Stimulated activated CD8-positive, alpha-beta memory T cell treated with anti-CD3 and anti-CD28 coated beads, Interleukin-15, amount 100 ng/mL, for 1 hour (primary cell): ENCODE measurements at places on chromosomes 5 and 9.

- DNase-seq, result no peak
Measured at GRCh38 chr5:134913795-134914194, 8.9 kb downstream of the PCBD2 start.

GRCh38 chr5:116658141-116658540 is 83.5 kb upstream of the SEMA6A start:
- no peak for DNase-seq

GRCh38 chr5:14742498-14742897 is 78.0 kb downstream of the OTULIN start:
- DNase-seq, result no peak

GRCh38 chr5:133521801-133522200 is 90.5 kb downstream of the FSTL4 start:
- no peak for DNase-seq

DNA sequence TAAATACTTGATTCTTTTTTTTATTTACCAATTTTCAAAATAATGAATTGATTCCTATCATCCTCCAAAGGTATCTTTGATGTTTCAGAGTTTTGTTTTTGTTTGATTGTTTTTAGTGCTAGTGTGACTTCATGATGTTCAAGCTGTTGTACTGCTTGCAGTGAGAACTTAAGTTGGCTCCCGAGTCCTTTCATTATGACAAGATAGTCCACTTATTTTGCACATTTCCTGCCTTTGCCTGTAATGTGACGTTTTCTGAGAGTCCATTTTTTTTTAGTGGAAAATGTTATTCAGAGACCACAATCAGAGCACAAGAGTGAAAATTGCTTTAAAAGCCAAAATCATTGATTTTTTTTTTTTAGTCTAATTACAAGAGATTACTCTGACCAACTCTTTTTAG is 60.1 kb upstream of the FCHO2 start:
- DNase-seq, result no peak

DNA sequence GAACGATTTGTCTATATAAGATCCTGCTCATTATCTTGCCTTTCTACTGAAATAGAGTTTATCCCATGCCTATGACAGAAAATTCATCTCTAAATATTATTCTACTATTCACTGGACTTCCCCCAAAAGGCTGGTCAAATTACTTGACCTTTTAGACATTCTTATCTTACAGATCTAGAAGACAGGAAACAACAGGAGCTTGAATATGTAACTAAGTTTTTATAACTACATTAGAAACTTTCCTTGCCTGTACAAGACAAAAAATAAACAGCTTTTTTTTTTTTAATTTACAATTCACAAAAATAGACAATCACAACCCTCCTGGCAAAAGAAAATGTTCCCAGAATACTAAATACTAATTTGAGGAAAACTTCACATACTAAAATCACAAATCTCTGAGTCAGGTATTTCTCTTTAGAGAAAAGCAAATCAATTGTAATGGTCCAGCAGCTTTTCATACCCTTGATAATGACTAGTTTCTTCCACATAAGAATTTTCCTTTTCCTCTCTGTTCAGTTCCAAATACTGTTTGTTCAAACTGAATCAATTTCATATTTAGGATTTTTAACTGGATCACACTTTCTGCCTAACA is 68.6 kb downstream of the MLLT3 start:
- DNase-seq, result no peak

DNA sequence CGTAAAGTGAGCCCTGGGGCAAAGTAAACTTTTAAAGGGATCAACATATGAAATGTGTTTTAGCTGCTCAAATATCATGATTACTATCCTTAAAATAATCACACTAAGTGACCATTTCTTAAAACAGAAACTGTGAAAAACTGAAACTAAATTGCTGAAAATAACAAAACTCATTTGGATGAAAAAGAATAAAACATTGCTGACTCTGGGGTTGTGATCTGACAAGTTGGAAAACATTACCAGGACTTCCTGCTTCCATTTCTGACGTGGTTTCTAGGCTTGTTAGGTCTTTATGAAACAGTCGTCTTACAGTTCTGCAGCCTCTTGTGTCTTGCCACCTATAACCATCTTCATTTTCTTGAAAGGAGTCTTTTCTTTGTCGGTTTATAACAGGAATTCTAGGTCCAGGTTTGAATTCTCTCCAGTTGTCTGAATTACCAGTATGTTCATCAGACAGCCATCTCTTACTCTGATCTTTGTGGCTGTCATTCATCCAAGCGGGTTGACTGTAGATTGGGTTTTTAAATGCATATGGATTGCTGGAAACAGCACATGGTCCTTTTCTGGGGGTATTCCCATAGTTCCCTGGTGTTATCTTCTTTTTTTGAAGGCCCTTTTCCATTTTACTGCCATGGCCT is 1.7 kb downstream of the TUT7 start:
- DNase-seq, result no peak

DNA sequence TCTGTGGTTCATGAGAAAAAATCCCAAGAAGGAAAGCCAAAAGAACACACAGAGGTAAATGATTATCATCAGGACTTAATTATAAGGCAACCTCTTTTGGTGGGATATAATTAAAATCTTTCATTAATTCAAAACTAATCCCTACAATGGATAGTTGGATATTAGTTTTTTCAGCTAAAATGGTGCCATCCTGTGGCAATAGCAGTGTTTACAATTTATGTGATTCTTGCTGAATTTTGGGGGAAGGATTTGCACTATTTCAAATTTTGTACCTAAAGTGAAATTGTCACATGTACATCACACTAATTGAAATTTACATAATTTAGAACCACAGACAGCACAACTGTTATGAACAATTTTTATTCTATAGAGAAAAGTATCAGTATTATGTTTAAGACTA is 67.0 kb downstream of the CAST start:
- DNase-seq, result no peak

- no peak for DNase-seq
Measured at GRCh38 chr5:146897061-146897460, 18.5 kb upstream of the PPP2R2B start.

DNA sequence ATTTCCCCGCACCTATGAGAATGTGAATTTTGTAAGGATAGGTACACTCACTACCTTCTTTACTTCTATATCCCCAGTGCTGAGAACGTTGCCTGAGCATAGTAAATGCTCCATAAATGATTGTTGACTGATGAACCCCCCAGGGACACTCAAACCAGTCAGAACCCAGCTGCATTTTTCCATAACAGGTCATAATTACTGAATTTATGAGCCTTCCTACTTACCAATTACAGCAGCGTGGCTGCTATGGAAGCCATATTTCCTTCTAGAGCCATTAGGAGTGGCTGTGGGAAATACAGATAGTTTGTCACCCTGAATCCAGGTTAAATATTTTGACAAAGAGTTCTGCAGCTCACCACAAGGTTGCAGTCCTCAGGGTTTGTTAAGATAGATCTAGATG is 135.0 kb downstream of the TAF11L14 start:
- DNase-seq, result no peak
